ENCODE measurements at places on chromosomes 1 and 21.

GRCh38 chr1:72433591-72433990 lies 151.3 kb upstream of the NEGR1 start:
- DNase-seq: no peak

DNA sequence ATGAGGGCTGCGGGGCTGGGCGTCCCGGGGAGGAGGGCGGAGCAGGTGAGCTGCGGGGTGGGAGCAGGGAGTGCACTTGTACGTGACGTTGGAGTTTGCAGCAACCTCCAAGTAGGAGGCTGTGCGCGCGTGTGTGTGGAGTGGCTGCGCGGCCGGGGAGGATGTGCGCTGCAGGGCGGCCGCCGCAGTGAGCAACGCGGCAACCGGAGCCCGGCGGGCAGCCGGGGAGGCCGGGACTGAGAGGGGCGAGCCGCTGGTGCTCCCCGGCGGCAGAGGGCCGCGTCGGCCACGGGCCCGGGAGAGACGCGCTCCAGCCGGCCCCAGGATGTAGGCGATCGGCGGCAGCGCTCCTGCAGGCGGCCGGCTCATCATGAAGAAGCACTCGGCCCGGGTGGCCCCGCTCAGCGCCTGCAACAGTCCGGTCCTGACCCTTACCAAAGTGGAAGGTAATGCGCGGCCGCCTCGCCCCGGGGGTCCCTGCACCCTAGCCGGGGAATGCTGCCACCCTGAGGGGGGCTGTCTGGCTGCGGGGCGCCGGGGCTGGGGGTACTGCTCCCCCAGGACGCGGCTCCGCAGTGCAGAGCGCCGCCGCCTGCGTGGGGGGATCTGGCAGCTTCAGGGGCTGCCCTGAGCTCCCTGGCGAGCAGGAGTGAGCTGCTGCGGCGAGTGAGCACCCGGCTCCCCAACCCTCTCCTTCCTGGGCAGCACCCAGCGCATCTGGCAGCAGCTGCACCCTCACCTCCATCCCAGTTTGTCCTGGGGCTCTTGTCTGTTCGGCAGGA lies 158.9 kb upstream of the COA6 start:
- DNase-seq: no peak

DNA sequence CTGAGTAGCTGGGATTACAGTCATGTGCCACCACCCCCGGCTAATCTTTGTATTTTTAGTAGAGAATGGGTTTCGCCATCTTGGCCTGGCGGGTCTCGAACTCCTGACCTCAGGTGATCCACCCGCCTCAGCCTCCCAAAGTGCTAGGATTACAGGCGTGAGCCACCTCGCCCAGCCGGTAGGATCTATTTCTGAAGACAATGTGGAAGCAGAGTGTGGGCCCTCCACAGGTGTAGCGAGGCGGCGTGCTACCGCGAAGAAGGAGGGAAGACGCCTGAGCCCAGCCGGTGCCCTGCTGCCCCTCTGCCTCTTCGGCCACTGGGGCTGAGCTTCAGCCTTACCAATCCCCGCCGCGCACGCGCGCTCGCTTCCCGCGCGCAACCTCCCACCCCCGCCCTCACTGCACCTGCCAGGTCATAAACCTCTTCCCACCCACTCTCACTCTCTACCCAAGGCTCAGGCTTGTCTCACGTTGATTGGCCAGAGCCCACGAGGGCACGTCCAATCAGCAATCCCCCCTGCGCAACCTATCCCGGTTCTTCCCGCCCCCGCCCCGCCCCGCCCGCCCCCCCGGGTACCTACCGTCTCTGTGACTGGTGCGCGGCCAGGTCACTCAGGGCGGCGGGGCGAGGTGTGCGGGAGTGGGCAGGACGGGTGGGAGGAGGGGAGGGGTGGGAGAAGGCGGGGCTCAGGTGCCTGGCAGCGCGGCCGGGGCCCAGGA lies 409 bp upstream of the HOOK1 start:
- peak; percentile 67 for DNase-seq

DNA sequence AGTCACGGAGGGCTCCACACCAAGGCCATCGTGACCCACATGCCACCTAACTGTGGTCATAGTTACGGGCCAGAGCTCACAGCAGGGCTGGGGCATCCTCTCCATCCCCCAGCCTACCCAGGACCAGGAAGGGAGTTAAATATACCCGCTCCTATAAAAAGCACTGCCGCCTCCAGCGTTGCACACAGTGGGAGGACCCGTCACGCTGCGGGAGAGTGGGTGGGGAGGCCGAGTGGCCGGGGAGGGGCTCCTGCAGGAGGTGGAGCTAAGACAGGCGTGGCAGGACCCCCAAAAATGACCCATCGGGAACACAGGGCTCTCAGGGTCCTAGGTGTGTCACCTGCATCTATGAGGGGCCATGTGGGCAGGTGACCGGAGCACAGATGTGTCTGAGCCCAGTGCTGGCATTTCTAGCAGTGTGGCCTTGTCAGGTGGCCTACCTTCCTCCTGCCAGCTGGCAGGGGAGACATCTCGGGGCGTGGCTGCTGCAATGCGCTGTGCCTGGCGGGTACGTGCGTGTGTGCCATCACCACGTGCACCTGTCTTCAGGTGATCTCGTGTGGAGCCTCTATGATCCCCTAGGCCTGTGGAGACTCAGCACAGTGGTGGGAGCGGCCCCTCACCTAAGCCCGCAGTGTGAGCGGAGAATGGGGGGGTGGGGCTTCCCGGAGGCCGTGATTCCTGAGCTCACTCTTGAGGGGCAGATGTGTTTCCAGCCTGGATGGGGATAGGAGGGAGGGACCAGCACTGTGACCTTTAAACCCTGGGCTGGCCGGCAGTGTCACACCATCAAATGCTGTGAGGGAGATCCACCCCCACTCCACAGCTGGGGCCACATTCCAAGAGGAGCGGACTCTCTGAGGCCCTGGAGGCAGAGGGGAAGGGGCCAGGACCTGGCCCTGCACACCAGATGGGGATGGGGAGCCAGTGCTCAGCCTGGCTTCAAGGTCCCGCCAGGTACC lies 17.7 kb downstream of the AGRN start:
- DNase-seq: no peak

DNA sequence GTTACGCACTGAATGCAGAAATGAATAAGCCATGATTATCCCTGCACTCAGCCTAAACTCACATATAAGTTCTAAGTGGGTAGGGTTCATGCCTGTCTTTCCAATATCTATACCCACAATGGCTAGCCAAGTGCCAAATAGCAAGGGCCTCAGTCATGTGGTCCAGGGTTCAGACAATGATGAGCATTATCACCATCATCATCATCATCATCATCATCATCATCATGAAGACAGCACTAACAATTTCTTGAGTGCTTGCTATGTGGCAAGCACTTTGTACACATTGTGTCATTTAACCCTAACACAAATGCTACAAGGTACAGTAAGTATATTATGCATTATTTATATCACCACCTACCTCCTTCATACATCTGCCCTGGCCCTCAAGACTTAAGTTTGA lies 500.0 kb downstream of the AGBL4 start:
- no peak for DNase-seq

GRCh38 chr1:61642475-61643232 lies 82.3 kb downstream of the TM2D1 start:
- DNase-seq: no peak

DNA sequence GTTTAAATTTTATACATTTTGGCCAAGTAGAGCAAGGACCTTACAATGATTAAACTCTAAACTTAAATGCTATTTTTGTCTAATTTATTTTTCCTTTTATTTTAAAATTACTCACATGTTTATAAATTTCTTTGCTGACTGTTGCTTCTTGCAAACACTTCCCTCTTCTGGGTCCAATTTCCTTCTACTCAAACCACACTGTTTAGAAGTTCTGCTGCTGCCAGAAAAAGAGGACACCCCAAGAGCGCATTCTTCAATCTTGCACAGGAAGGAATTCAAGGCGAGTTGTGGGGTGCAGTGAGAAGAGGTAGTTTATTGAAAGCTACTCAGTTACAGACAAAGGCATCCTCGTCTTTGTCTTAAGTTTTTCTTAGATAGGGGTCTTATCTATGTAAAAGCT lies 88.5 kb upstream of the NEK7 start:
- no peak for DNase-seq

DNA sequence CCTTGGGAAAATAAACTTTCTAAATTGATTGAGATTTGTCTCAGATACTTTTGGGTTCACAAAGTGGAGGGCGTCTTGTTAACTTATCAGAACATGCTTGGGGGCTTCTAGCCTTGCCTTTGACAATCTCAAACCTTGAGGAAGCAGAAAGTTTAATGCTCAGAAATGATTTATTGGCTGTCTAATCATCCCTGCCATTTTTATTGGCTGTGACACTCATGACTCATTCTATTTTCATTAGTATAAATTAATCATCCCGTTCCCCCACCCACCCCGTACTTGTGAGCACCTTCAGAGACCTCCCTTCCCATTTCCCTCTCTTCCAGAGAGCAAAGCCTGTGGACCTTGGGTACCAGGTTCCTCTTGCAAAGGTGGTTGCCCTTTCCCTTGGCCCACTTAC lies 87.1 kb downstream of the FGGY start:
- no peak for DNase-seq

DNA sequence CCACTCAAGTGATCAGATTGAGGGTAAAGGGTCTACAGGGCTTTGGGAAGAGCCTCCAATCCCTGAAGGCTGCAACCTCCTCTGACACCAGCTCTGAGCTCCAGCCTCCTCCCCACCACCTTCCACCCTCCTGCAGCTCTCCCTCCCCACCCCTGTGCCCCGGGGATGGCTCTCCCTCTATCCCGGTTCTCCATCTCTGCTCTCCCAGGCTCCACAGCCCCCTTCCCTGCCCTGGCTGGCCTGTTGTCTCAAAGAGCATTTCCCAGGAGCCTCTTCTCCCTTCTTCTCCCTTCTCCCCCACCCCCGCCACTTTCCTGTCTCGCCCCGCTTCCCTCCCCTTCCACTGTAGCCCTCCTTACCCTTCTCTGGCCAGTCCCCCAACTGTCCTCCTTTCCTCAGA lies 1.1 kb downstream of the PLEKHA6 start:
- DNase-seq: no peak

GRCh38 chr1:7860130-7860529 lies 7.3 kb upstream of the UTS2 start:
- DNase-seq: no peak

DNA sequence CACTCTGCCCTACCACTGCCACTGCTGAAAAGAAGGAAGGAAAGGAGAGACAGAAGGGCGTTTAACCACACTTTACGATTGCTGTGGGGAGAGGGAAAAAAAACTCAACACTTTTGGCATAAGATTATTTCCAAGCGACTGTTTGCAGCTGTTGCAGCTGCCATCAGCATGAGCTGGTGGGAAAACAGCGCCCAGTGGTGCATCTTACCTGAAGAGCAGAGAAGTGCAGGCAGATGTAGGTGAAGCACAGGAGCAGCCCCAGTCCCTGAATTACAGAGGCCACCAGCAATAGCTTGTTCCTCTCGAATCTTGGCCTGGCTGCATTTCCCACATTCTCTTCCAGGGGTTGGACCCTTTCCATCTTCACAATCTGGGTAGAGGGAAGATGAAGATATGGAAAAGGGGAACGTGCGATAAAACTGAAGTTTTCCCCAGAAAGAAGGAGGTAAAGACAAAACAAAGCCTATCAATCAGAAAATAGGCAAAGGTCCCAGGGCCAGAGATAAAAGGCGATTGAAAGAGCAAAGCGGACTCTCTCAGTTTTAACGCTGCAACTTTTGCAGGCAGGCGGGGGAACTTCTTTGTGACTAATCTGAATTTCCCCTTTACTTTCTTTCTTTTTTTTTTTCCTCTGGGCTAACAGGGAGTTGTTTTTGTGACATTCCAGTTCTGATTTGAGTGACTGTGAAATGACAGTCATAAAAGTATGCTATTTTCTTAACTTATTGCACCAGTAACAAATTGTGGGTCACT lies at the start of gene TNFSF4:
Gene TNFSF4 (minus strand): TSS at position 516 of the 753 bp plus-strand sequence. CDS start 155 bp downstream, at position 361.
- DNase-seq: no peak

GRCh38 chr1:167156466-167156865 lies 62.6 kb downstream of the STYXL2 start:
- no peak for DNase-seq

DNA sequence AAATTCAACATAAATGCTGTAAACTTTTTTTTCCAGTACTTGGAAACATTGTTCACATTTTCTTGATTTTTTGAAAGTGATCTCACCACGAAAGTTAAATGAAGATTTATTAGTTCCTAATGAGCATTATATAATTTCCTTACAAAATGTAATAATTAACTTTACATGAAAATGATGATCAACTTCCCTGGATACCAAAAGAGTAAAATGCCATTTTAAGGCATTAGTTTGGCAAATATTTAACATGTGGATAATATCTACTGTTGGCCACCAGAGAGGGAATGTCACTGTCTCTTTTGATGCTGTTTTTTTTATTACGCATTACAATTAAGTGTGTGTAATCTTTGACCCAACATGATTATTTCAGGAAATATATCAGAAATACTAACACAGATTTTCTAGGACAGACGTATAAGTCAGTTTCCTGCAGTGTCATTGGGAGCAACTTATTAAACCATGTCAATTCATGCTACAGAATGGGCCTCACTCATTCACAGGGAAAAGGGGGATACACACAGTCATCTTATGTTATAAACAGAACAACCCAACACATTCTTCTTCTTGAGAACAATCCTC lies 903.9 kb upstream of the ADGRL2 start:
- DNase-seq: no peak

DNA sequence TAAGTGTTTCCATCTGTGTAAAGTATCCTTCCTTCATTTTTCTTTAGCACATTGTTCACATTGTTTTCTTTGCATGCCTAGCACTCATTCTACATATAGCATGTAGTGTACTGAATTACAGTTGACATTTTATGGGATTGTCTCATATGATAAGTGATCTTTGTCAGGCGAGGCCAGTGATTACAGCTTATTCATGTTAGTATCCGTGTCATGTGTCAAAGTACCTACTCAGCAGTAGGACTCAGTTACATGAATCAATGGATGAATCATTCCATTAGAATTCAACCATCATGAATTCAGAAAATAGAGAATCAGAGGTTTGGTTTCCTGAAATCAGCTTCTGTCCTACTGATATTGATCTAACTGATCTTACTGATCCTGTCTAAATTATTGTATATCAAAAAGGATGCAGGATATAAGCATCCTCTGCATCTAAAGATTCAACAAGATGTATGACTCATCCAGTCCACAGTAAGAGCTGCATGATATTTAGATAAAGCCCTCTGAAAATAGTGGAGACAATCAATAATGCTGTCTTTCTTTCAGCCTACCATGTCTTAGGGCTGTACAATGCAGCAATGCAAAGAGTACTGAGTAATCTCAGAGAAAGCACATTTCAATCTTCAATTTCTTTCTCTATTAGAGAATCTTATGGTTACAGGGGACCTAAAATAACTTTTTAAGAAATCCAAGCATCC lies 20.7 kb upstream of the HRNR start:
- DNase-seq: no peak

GRCh38 chr21:41651406-41651805 lies 115.4 kb downstream of the RIPK4 start:
- DNase-seq: no peak

GRCh38 chr1:230109895-230110667 lies 43.0 kb downstream of the GALNT2 start:
- no peak for DNase-seq

- DNase-seq: no peak
These were observed 37.8 kb upstream of the TMEM52 start for GRCh38 chr1:1956586-1957532.

DNA sequence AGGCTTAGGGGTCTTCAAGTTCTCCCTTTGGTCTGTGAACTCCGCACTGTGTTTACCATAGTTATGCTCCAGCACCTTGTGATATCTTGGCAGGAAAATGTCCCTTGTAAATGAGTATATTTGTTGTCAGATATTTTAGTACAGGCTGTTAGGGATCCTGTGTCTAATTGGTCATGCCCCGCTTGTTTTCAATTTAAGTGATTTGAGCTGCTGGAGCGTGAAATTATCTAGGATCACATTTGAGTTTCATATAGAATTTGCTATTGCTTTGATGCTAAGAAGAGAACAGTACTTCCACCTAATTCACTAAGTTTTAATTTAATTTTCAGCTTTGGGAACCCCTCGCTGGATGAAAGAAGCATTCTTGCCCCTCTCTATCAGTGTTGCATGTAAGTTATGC lies 15.4 kb upstream of the TOR3A start:
- DNase-seq: no peak
